IPS-NIHi11 (cell line): ENCODE measurements at places on chromosomes 4 and X.
A peak's percentile ranks its signal among the peaks of the same experiment; 100 is the strongest.

- no peak for DNase-seq
These were observed 41.3 kb downstream of the RAPGEF2 start for GRCh38 chr4:159144112-159144694.

- DNase-seq, result no peak
These were observed 12.4 kb upstream of the ZCCHC13 start for GRCh38 chrX:74291577-74291963.

DNA sequence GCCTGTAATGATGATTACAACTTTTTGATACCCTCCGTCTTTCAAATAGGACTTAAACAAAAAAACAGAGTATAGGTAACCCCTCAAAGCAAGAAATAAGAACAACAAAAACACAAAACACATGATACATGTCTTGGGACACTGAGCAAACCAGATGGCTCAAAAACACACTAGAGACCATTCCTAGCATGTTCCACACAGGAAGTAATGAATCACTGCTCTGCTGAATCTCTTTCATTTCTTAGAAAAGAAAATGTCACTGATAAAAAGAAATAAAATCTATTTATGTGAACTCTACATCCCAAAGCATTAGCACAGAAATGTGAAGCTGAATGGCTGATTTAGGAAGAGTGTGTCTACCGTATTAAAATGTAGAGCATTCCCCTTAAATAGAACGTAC lies 134.5 kb upstream of the IL15 start:
- no peak for DNase-seq

GRCh38 chr4:182192511-182193181 lies 50.6 kb upstream of the TENM3 start:
- DNase-seq, result no peak

GRCh38 chr4:2393353-2394270 lies 24.8 kb downstream of the ZFYVE28 start:
- DNase-seq, result peak; percentile 83

DNA sequence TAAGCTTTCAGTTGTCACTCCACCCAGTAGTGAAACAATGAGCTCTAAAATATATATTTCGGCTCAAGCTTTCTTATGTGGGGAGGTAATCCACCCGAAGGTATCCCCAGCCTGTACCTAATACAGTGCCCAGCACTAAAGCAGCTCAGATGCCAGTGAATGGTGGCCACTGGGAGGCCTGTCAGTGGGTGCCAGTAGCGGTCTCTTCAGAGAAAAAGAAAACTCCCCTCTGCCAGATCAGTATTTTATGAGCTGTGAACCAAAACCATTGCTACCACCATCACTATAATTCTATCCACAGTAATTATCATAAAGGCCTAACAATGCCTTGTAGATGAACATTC lies 835 bp upstream of the NFKB1 start:
- DNase-seq, result no peak
